Activated CD4-positive, CD25-positive, alpha-beta regulatory T cell treated with anti-CD3 and anti-CD28 coated beads, Interleukin-2, amount 50 U/mL, for 24 hours (primary cell): ENCODE measurements at places on chromosomes 3 and 15.

DNA sequence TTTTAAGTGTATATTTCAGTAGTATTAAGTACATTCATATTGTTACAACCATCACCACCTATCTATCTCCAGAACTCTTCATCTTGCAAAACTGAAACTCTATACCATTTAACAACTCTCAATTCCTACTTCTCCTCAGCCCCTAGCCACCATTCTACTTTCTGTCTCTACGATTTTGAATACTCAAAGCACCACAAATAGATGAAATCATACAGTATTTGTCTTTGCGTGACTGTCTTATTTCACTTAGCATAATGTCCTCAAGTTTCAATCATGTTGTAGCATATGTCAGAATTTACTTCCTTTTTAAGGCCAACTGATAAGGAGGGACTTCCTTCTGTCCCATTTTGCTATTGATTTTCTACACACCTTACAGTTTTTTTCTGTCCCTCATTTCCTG, 593.3 kb downstream of the FHIT start:
- ATAC-seq: no peak

DNA sequence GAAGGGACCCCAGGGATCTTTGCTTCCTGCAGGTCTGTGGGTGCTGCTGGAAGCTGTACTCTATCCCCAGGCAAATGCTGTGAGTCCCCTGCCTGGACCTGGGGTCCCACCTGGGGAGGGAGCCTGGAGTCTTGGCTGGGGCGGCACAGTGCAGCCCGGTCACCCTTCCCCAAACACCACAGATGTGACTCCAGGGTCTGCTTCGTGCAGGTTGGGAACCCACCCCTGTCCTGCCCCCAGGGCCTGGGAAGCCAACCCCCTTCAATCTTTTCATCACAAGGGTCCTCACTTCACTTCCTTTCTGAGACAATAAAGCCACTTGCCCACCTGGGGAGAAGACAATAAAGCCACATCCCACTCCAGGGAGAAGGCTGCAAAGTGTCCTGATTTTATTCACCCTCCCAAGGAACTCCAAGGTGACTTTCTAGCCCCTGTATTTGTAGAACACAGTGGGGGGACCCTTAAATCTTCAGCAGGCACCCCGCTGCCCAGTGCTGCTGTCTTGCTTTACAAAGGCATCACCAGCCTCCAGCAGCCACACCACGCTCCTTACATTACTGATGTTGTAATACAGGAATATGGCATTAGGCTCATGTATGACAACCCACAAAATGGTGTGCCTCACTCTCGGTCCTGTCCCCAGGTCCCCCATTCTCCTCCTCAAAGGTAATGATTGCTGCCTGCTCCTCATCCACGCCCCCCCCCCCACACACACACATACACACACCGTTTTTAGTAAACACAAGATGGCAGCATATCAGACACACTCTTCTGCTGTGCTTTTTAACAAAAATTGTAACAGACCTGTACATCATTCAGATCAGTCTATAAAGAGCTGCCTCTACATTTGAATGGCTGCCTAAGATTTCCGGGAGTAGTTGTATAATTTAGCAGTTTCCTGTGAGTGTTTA, 9.9 kb downstream of the C3orf22 start:
- no peak for ATAC-seq

- no peak for ATAC-seq
These were observed 648.7 kb upstream of the CCDC54 start for GRCh38 chr3:106728315-106729098.

GRCh38 chr3:102941786-102942185, 507.0 kb downstream of the ZPLD1 start:
- ATAC-seq: no peak

DNA sequence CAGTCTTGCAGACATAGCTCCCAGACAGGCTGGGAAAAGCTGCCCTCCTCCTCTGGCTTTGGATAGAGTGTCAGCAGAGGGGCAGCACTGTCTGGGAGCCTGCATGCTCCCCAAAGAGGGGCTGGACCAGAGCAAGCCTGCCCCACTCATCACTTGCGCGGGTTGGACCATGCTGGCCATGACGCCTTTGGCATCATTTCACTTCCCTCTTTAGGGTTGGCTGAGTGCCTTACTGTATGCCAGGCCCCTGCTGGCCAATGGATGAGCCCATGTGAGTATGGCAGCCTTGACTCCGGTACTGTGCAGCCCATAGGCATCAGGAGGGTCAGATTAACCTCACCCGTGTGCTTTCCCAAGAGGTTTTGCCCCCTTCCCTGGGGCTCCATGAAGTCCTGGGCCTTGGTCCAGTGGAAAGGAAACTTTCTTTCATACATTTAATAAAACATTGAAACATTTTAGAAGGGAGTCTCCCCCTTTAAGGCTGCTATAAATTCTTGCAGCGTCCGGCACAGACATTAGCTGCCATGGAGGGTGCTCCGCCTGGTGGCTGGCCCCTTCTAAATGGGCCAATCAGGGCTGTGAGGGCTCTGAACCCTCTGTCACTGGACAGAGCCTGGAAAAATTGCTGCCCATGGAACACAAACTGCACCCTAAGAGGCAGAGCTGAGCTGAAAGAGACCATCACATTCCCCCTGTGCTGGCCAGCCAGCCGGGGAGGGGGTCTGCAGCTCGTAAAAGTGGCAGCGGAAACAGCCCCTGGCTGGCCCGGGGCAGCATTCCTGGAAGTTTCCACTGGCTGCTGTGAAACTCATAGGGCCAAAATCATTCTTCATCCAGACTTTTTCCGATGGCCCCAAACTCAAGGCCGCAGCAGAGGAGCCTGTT, 20.8 kb upstream of the DUSP7 start:
- ATAC-seq: no peak

DNA sequence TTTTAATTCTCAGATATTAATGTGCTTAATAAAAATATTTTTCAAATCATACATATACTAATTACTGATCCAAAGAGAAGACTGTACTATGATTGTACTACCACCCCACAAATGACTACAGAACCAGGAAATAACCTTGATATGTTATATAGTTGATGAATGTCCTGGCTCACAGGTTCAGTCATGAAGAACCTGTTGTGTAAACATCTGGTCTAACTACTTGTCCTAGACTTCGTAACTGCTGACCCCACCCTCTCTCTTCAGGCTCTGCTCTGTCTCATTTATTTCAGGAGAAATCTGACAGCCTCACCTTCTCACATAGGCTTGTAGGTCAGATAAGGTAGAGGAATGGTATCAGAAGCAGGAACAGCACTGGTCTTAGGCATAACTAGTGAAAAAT, 14.7 kb upstream of the CSTA start:
- no peak for ATAC-seq

DNA sequence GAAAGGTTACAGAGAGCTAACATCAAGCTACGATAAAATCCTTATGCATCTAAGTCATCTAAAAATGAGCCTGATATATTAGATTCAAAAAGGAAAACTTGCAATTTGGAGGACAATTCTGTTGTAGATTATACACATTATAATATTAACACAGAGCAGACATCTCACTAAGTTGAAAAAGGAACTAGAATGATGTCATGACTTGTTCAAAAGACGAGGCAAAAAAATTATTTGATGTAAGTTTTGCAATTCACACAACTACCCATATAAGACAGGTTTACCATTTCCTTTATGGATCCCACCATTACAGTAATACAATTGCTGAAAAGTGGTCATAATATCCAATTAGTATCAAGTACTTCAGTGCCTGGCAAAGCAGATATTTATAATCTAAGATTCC, 15.9 kb downstream of the SATB1 start:
- ATAC-seq: no peak

- ATAC-seq: no peak
These were observed 77.5 kb upstream of the STRIT1 start for GRCh38 chr3:155370764-155371503.

GRCh38 chr3:109114746-109115145, 3.2 kb downstream of the MORC1 start:
- no peak for ATAC-seq

GRCh38 chr15:54149115-54149531, 170.9 kb downstream of the UNC13C start:
- ATAC-seq: no peak

- ATAC-seq: no peak
These were observed 36.7 kb upstream of the MFGE8 start for GRCh38 chr15:88949734-88950400.

DNA sequence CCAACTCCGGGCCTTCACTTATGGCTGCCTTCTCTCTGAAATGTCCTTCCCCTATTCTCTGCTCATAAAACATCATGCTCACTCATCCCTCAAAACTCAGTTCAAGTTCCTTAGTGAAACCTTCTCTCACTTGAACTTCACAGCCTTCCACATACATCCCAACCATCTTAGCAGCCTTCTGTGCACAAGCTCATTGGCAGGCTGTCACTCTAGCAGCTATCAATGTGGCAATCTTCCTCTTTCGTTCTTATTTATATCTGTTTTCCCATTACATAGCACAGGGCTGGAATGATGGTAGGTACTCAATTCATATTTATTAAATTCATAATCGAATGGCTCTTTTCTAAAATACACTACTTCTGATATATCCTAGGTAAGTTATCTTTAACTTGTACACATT, 66.4 kb upstream of the MCTP2 start:
- no peak for ATAC-seq

GRCh38 chr3:54261141-54261540, 138.8 kb downstream of the CACNA2D3 start:
- ATAC-seq: no peak

GRCh38 chr3:105352976-105353375, 13.7 kb upstream of the ALCAM start:
- no peak for ATAC-seq

GRCh38 chr3:42843713-42844411, 31.8 kb downstream of the CYP8B1 start:
- ATAC-seq: no peak

- no peak for ATAC-seq
These were observed 6.0 kb downstream of the KLF15 start for GRCh38 chr3:126351086-126351770.

- ATAC-seq: no peak
These were observed 68.0 kb upstream of the AP4E1 start for GRCh38 chr15:50840520-50840919.

DNA sequence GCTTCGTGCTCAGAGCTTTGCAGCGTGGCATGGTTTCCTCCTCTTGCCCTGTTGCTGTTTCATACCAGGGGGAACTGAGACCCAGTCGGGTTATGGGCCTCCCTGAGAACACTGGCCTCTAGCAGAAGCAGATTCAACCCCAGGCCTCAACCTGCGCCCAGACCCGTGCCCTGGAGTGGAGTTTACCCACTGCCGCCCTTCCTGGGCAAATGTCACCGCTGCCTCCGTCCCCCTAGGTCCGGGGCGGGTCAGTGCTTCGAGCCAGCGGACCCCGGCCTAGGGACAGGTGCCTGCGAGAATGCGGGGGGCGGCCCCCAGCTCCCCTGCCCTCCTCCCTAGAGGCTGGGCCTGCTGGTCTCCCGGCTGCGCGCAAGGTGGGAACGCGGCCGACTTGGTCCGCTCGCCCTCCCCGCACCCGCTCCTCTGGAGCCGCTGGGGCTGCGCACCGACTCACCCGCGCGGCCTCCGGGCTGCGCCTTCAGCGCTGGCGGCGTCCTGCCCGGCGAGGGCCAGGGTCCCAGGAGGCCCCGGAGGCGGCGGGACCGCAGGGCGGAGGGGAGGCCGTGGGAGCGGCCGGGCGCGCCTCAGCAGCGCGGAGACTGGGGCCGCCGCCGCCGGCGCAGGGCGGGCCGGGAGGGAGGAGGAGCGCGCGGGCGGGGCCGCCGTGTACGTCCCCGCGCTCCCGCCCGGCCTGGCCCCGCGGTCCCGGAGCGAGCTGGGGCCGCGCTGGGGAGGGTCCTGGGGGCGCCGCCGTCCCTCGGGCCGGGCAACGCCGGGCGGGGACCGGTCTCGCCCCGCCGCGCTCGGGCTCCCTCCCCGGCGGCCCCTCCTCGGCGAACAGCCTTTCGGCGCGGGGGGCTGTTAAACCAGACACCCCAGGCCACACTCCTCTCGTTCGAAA, at the start of gene PIGZ:
Gene PIGZ, minus strand, starts transcription at position 601 of the 901 bp plus-strand sequence. CDS start 16,802 bp downstream, outside the sequence.
- peak; percentile 77 for ATAC-seq

- no peak for ATAC-seq
These were observed 76.6 kb downstream of the SLC25A26 start for GRCh38 chr3:66297260-66297873.
